ENCODE measurements at places on chromosomes 11 and 22.
A peak's percentile ranks its signal among the peaks of the same experiment; 100 is the strongest.

- DNase-seq: no peak
Measured at GRCh38 chr22:43482318-43482625, 70.5 kb downstream of the MPPED1 start.

GRCh38 chr11:135075740-135076139 lies 663.7 kb upstream of the B3GAT1 start:
- DNase-seq: peak; percentile 48

DNA sequence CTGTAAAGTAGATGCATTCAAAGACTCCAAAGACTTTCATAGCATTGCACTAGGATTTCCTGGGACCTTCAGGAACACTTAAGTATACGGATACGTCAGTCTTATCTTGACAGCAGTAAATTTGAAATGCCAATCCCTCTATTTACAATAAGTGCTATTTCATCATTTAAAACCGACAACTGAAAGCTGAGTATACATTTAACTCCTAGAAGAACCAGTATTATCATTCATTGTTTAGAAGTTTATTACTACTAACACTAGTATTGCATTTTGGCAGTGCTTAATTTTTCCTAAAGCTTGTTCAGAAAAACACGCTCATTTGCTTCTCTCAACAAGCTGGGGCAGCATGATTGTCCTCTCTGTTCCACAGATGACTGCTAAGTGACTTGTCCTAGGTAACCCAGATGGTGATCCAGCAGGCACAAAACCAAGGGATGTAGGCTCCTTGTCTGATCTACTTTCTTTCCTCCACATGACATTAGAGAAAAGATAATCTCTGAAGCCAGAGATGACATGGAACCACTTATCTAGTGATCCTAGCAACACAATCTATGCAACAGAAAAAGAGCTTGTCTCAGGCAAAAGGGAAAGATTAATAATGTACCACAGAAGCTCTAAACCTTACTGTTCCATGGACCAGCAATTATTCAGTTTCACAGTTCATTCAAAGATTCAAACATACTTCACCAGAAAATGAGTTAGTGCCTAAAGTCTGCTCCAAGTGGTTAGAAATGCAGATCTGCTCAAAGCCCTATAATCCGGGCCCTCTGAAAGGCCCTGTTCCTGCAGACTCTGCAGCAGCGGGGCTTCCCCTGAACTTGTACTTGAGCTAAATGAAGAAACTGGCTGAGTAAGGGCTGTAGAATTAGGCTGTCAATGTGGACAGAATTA lies 5.2 kb downstream of the MAML2 start:
- peak; percentile 40 for DNase-seq

- DNase-seq: no peak
Measured at GRCh38 chr11:129320494-129320893, 55.2 kb upstream of the BARX2 start.

GRCh38 chr11:60367896-60368295 lies 10.4 kb upstream of the MS4A7 start:
- no peak for DNase-seq

DNA sequence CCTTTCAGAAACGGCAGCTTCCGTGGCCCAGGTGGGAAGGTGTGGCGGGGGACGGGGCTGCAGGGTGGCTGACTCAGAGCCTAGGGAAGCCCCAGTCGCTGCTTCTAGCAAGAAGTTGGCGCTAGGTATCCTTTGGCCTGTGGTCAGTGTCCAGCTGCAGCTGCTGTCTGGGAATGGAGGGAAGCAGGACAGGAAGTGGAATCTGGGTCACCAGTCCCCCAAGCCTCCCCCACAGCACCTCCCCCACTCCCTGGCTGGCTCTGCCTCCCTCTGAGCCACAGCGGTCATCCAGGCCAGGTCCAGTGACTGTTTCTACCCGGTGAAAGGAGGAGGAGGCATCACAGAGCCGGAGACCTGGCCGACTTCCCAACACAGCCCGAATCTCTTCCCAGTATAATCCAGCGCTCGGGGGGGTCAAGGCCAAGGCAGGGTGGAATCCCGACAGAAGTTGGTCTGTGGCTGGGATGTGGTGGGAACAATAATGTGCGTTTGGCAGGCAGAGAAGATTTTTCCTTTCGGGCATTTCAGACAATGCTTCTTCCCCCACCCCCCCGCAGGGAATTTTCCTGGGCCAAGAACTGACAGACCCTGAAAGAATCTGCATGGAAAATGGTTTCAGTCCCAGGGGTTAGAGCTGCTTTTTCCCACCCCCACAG lies 45.1 kb downstream of the C11orf96 start:
- no peak for DNase-seq

DNA sequence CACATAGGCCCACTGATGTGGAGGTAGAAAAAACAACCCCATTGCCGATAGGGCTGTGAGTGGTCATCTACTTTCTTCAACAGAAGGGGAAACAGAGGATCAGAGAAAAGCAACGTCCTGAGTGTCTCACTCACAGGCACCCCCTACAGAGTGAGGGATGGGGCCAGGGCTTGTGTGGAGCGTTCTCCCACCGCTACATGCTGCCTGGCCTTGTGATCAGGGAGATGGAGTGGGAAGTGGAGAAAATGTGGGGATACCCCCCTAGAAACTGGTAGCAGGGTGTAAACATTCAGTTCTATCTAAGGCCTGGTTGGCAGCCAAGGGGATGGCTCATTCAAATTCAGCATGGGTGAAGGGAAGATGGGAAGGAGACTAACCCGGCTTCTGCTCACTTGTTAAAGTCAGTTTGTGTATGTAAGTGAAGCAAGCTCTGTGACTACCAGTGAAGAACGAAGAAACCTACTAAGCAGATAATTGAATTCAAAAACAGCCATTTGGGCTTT lies 73.0 kb upstream of the NAV2 start:
- no peak for DNase-seq

- DNase-seq: no peak
Measured at GRCh38 chr11:17646451-17647145, 72.8 kb upstream of the MYOD1 start.

DNA sequence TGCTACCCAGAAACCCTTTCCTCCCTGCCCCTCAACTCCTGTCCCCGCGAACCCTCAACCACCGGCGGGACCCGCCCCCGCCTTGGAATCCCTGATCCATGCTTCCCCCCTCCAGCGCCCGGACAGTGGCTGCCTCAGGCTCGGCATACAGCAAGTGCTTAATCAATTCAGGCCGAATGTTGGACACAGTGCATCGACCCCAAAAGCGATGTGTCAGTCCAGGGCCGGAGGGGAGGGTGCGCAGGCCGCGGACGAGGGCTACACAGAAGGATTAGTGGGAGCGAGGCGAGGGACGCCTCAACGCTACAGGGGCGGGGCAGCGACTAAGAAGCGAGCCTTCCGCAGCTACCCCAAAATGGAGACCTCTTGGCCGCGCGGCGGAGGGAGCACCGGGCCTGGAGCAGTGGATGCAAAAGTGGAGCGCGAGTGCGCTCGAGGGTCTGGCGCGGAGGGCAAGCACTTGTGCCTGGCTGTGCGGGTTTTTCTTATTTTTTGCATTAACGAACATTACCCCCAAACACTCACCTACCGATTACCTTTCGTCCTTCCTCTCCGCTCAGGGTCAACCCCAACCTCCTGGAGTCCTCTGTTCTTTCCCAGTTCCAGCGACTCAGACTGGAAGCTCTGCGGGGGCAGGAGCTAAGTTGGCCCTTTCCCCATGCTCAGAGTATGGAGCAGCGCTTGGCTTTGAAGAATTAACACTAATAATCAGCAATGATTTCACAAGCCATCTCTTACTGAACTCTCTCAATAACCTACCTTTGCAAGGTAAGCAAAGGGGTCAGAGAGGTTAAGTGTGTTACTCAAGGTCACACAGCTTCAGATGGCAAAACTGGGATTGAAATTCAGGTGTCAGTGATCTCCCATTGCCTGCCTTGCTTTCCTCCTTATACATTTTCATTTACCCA lies 30.0 kb upstream of the WNT11 start:
- DNase-seq: peak; percentile 35

- DNase-seq: no peak
Measured at GRCh38 chr11:31160504-31161422, 208.8 kb downstream of the DCDC1 start.

GRCh38 chr11:91164452-91164822 lies 941.6 kb upstream of the CHORDC1 start:
- DNase-seq: no peak

DNA sequence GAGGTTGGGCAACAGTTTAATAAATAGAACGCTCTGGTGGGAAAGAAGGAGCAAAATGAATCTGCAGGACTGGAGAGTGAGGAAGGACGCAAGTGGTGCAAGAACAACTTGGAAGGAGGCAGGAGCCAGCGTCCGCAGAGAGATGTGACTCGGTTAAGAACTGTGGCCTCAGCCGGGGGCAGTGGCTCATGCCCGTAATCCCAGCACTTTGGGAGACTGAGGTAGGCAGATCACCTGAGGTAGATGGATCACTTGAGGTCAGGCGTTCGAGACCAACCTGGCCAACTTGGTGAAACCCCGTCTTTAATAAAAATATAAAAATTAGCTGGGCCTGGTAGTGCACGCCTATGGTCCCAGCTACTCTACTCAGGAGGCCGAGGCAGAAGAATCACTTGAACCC lies 319.7 kb downstream of the LARGE1 start:
- DNase-seq: no peak

DNA sequence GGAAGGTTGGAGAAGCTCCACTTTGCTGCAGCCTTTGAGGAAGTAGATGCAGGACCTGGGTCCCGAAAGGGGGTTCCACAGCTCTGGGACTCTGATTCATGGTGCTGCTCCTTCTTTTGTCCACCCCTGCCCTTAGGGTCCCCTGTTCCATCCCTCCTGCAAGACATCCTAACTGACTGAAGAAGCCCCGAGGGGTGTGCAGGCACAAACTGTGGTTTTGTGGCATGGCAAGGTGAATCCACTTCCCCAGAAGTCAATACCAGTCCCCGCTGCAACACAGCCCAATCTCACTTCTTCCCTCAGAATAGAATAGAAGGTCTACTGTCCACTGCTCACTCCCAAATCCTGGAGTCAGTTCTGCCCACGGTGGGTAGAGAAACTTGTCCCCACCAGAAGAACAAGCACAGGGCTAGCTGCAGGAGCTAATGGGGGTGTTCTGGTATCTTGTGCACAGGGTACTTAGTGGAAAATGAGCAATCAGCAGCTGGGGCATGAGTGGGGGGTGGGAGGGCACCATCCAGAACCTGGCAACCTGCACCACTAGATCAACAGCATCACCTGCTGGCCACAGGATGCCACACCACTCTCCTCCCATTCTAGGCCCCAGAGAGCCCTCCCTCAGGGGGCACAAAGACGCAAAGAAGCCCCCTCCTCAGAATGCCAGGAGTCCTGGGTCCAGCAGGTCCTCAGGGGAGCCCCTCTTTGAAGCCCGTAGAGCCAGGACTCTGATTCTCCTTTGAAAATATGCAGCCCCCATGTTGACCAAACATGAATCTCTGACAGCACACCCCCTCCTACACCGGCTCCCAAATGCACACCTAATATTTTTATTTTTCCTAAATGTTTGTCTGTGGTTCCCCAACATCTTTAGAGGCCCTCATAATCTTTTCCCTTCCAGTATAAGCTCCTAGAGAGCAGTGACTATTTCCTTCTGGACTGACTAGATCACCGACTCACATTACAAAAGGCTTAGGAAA lies 14.1 kb downstream of the SPATA19 start:
- no peak for DNase-seq

DNA sequence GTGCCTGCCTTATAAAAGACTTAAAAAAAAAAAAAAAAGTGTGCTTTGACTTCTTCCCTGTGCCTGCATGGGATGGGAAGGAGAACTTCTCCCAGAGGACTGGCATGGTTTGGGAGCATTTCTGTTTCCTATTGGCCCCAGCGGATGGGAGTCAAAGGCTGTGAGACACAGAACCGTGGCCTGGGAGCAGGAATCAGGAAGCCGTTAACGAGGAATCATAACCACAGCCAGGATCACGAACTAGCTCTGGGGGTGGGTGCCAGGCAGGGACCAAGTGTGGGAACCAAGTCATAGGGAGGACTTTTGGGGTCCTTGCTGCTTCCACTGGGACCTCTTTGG lies 526 bp downstream of the C1QTNF6 start:
- DNase-seq: no peak

GRCh38 chr22:31367426-31367825 lies 21.3 kb upstream of the PATZ1 start:
- no peak for DNase-seq

DNA sequence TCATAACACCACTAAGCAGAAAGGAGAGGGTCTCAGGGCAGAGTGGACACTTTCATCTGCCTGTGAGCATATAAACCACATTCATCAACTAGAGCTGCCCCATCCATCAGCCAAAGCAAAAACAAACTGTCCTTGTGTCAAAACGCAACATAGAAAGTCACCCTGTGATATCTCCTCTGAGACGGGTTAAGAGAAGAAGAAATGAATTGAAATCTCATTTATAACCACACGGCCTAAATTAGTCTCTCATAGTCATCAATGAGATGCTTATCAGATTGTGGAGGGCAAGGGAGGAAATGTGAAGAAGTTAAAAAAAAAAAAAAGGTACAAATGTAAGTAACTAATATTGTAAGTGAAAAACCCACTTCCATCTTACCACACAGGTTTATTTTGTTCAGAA lies 75.7 kb downstream of the SIK3 start:
- peak; percentile 69 for DNase-seq

DNA sequence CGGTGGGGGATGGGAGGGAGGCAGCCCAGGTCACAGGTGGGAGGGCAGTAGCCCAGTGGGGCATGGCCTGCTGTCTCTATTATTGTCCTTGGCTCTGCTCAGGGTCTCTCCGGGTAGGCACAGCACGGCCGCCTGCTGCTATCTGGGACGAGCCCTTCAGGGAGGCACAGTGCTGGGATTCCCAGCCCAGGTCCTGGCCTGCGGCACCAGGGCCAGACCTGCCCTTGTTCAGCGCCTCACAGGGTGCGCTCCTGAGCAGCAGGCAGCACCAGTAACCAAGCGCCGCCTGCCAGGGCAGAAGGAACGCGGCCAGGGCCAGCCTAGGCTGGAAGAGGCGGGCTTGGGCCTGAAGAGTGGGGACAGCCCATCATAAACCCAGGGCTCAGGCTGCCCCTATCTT lies 151.0 kb downstream of the MPPED1 start:
- no peak for DNase-seq

DNA sequence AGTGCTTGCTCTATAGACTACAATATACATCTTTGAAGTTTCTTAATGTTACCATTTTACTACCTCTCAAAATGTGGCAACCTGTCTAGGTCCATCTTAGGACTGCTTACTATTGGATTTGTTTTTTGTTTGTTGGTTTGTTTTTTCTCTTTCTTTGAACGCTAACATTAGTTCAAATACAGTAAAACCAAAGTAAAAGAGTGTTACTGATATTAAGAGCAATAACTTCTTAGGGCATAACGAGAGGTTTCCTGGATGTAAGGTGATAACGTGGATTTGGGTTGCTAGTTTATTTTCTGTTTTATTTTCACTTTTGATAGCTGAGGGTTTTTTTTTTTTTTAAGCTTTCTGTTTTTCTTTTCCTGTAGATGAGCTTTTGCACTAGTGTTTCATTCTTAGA lies 43.6 kb downstream of the TMEM135 start:
- DNase-seq: no peak

GRCh38 chr11:128629516-128630106 lies 42.3 kb upstream of the ETS1 start:
- no peak for DNase-seq

- no peak for DNase-seq
Measured at GRCh38 chr11:9493492-9493891, 32.7 kb downstream of the ZNF143 start.

DNA sequence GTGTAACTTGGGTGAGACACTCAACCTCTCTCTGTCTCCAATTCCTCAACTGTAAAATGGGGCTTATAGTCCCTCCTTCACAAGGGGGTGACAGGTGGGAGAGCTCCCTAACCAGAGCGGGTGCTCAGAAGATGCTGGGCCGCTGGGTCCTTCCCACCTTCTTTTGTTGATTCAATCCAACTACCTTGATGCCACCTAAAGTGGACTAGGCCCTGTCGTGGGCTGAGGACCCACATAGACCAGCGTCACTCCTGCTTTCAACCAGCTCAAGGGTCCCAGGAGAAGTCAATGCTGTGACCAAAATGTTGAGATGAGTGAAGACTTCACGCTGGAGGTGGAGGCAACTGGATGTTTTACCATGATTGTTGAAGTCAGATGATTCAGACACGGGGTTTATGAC lies 72.7 kb upstream of the WNT11 start:
- no peak for DNase-seq

Measured in CD4-positive, alpha-beta T cell treated with Interleukin-4 for 1 hour (primary cell).